ENCODE measurements at places on chromosomes 5 and 9.

- no peak for DNase-seq
These were observed 452.9 kb upstream of the DMAC1 start for GRCh38 chr9:8252445-8252844.

GRCh38 chr9:130962418-130963316 lies 23.6 kb upstream of the FIBCD1 start:
- no peak for DNase-seq

DNA sequence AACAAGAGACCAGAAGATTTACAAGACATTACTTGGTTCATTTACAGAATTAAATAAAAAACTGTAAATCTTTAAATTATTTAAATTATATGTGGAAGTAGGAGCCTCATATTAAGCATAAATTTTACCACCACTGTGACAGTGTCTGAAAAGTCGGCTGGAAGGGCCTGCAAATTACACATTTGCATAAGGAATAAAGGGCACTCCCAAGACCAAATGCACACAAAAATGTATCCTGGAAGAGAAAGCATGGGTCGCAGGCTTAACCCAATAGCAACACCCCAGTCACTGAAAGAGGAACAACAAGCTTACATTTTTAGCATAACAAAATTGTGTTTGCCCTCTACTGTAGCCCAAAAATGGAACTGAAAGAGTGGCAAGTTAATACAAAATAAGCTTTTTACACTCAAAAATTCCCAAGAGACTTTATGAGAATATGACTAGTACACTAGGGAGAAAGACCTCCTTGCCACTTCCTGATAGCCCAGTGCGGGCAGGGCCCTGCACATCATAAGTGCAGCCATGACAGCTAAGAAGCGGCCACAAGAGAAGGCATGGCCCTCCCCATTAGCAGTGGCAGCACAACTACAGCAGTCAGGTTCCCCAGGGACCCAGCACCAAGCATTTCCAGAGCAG lies 482.0 kb downstream of the DTWD2 start:
- no peak for DNase-seq

DNA sequence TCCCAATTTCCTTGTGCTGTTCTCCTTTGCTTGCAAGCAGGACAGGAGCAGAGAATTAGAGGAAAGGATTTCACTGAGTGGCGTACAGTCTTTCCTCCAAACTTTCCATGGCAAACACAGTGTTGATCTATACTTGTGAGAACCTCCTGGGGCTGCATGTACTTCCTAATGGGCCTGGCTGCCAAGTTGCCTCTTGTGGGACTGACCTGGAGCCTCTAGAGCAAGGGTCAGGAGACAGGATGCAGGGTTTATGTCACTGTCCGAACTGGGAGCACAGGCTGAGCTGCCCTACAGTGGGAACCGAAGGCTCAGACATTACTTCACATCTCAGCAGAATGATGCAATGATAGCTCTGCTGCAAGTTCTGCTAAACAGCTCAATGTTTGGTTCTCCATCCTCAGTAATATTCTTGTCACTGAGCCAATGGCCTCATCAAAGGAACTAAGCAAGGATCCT lies 102.3 kb downstream of the ENC1 start:
- no peak for DNase-seq

GRCh38 chr5:130955041-130955440 lies 210.0 kb downstream of the HINT1 start:
- DNase-seq = no peak

DNA sequence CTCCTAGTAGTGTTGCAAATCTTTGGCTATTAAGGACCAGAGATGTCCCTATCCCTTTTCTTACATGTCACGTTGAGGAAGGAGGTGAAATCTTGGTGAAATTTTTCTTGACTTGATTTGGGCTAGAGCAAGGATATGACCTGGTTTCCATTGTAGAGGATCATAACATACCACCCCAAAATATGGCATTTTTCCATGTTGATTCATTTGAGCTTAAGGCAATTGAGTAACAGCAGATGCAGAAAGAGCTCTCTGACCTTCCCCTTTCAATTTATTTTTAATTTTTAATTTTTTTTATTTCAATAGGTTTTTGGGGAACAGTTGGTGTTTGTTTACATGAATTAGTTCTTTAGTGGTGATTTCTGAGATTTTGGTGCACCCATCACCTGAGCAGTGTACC lies 61.2 kb upstream of the MAP1B start:
- no peak for DNase-seq

DNA sequence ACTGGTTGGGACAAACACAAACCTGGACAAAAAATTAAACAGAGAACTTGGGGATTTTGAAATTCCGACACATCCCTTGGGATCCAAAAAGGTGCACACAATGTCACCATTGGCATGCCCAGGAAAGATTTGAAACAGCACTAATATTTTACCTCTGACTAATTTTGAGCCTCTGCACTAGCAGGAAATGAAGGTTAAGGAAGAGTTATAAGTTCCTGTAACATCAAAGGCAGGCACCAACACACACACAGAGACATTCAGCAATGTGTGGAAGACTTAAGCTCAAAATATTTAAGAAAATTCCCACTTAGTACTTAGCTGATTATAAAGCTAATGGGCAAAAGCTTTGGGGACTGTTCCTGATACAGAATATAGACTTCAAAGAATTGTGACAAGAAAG lies 247.0 kb downstream of the CDH9 start:
- no peak for DNase-seq

GRCh38 chr5:137342764-137343163 lies 156.4 kb downstream of the SPOCK1 start:
- DNase-seq = no peak

GRCh38 chr5:132689513-132689912 lies 15.7 kb downstream of the IL4 start:
- no peak for DNase-seq

GRCh38 chr9:84807870-84808390 lies 138.4 kb downstream of the NTRK2 start:
- DNase-seq = no peak

DNA sequence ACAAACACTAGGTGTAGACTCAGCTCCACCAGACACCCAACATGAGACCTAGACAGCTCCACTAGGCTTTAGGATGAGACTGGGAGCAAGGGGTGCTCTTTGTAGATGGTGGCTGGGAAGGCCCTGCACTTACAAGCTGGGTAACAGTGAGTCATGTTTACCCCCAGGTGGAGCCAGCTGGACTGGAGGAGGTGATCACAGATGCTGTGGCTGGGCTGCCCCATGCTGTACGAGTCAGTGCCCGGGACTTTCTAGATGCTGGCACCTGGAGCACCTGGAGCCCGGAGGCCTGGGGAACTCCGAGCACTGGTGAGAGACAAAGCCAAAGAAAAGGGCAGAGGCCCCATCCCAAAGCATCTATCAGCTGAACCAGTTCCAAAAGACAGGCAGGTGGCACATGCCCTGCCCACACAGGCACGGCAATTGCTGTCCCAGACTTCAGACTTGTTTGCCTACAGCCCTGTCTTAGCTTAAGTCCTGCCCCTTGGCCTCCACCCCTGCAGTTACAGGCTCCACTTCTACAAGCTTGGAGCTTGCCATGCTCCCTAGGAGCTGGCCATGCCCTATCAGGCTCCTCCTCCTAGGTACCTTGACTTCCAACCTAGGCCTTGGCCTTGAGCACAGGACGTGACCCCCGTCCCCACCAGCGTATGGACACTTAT lies 2.7 kb downstream of the CCL27 start:
- no peak for DNase-seq

DNA sequence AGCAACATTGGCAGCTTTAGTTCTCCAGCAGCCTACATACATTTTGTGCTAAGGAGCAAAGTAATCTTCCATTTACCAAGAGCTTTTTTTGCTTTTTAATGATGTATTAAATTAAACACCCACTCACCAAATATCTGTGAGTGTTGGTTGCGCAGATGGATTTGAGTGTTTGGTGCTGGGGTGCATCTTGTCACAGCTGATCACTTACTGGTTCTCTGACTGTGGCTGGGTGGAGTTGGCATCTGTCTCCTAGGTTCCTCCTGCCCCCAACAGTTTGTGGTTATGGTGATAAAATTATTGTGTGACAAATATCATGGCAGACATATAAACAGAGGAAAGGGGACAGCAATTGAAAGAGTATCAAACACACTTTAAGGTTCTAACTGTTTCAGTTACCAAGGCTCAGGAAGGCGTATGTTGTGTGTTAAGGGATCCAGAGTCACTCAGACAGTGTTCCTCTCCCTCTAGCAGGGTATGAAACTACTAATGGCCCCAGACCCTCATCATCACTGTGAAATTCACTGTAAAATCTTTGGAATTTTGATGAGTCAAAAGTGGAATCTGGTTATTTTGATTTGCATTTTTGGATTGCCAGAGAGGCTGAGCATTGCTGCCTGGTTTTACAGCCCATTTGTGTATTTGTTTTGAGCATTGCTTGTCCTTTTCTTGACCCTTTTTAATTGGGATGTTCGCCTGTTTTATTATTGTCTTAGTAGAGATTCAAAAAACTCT lies 81.7 kb downstream of the PDE8B start:
- no peak for DNase-seq

DNA sequence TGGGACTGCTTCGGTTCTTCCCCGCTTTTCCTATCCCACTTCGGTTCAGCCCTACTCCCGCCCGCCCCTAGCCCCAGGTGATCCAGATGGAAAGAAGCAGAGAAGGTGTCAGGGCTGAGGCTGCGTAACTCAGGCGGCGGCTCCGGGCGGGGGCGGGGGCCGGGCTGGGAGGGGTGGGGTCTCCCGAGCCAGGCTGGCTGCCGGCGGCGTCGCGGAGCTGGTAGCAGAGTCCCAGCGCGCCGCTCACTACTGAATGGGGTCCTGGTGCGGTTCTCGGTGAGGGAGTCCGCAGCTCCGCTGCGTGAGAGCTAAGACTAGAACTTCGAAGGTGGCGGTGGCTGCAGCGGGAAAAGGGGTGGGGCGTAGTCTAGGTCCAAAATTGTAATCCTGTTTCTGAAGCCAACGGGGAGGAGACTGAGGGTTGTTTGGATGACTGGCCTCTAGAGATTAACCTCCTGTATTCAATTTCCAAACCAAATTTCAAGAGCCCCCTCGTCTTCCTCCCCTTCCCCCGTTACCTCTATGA lies 1.4 kb downstream of the PRR16 start:
- no peak for DNase-seq

- no peak for DNase-seq
These were observed 15.9 kb upstream of the DUSP1 start for GRCh38 chr5:172786736-172787462.

- DNase-seq = no peak
These were observed 935.7 kb upstream of the NUDT12 start for GRCh38 chr5:104498281-104498680.

GRCh38 chr5:34450338-34450737 lies 205.8 kb upstream of the RAI14 start:
- no peak for DNase-seq

- no peak for DNase-seq
These were observed 10.5 kb upstream of the ADGRD2 start for GRCh38 chr9:124439686-124440243.

DNA sequence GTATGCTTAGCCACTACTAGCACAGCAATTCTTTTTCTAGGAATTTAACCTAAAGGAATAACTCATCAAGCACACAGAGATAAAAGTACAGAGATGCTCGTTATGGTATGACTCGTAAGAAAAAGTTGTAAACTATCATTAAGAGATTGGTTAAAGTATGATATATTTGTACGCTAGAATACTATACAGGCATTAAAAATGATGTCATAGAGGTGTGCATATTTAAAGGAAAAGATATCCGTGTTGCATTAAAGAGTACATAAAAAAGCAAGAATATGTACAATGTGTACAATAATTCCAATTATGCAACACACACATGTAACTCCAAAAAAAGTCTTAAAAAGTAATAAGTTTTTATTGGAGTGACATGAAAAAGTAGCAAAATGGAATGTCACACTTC lies 54.5 kb upstream of the PALM2AKAP2 start:
- no peak for DNase-seq

GRCh38 chr5:125798307-125798706 lies 624.9 kb upstream of the GRAMD2B start:
- no peak for DNase-seq

GRCh38 chr5:142969624-142970439 lies 199.7 kb downstream of the ARHGAP26 start:
- DNase-seq = no peak

DNA sequence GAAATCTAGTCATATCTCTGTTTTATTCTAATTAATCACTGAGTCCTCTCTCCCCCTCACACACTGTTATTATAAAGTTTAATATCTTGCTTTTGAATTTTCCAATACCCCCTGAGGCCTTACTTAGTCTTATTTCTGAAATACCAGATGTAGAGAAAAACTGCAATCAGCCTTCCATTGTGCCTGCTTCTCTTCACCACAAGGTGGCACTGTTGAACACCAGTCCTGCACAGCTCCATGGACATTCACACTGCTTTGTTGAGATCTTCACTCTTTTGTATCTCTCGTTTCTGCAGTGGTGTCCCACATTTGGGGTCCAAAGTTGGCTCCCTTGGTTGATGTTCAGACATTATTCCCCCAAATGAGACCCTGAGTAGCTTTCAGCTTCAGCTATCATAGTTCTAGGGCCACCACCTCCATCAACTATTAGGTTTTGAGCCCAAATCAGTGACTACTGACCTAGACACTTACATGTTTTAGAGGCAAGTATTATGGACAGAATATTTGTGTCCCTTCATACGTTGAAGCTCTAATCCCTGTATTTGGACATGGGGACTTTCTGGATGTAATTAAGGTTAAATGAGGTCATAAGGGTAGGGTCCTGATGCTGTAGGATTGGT lies 24.3 kb downstream of the BOD1 start:
- DNase-seq = no peak

DNA sequence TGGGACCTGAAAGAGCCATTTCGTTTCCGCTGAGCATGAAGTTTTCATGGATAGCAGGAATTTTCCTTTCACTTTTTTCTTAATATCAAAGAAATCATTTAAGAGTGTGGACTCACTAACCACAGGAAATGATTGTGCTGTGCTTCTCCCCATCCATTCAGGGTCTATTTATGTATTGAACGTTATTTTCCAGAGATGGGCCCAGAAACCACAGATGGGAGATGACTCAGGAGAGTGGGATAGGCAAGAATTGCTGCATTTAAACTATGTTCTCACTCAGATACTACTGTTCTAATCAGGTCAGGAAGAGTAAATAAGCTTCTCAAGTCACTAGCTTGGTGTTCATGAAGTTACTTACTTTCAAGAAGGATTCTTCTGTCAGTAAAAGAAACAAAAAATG lies 763.8 kb downstream of the DTWD2 start:
- DNase-seq = no peak

DNA sequence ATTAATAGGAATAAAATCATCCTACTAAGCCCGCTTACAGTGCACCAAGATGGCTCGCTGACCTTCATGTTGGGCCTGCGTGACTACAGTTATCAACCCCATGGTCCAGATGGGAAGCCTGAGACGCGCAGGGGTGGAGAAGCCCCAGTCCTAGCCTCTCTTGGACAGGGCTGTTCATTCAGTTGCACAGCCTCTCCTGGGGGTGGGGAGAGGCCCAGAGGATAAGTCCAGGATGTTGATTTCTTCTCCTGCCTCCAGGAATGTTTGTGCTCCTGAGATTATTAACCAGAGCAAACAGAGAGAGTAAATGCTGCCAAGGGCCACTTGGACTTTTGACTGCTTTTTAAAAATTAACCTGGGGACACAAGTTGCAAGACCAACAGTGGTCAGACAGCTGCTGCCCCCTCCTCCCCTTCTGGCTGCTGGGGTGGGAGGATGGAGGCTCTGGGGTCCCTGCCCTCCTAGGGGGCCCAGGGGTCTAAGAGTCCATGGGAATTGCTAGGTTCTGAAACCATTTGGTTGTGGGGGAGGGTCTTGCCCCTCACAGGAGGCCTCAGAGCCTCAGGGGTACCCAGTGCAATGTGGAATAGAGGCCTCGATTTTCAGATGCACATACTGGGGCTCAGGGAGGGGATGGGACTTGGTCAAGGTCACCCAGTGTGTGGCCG lies 2.8 kb upstream of the AMBP start:
- DNase-seq = no peak
